ENCODE measurements at places on chromosomes 16 and 17. TPM values are rescaled to one million over a fixed set of nuclear protein-coding genes. Genes with fewer than 3 reads are reported as not detected.

DNA sequence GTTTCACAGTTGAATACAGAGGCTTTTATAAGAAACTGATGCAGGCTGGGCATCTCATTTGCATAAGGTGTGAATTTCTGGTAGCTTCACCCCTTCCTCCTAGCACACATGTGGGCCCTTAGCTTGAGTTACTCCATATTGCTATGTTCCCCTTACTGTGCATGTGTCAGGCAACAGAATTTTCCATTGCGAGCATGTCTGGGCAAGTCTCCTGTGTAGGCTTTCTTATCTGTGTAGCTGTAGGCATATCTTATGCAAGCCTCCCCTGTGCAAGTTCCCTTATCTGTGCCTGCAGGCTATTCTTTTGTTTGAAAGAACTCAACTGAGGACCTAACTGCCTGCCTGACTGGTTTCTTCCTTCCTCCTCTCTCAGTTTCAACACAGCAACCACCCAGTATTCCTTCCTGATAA, 597.4 kb upstream of the CDH5 start:
- no peak for DNase-seq

GRCh38 chr16:29663016-29663806, at the start of gene SPN:
SPN (plus strand) TSS chr16:29663247; CDS start chr16:29663729, 482 bp downstream.
- DNase-seq: no peak

The TBX6 gene
- total RNA-seq: 0.58 TPM

DNA sequence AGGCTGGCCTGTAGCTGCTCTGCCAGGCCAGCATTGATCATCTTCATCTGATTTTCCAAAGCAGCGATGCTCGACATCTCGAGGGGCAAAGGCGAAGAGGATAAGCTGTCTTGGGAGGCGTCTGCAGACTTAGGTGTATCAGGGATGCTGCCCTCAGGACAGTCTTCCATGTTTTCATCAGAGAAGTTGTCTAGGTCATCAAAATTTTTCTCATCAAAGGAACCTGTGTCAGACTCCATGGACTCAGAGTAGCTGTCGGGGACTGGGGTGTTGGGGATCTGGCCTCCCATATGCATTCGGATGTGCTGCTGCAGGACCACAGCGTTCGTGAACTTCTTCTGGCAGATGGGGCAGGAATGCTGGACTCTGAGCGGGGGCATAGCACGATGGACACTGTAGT, 11.5 kb downstream of the SALL1 start:
- no peak for DNase-seq

DNA sequence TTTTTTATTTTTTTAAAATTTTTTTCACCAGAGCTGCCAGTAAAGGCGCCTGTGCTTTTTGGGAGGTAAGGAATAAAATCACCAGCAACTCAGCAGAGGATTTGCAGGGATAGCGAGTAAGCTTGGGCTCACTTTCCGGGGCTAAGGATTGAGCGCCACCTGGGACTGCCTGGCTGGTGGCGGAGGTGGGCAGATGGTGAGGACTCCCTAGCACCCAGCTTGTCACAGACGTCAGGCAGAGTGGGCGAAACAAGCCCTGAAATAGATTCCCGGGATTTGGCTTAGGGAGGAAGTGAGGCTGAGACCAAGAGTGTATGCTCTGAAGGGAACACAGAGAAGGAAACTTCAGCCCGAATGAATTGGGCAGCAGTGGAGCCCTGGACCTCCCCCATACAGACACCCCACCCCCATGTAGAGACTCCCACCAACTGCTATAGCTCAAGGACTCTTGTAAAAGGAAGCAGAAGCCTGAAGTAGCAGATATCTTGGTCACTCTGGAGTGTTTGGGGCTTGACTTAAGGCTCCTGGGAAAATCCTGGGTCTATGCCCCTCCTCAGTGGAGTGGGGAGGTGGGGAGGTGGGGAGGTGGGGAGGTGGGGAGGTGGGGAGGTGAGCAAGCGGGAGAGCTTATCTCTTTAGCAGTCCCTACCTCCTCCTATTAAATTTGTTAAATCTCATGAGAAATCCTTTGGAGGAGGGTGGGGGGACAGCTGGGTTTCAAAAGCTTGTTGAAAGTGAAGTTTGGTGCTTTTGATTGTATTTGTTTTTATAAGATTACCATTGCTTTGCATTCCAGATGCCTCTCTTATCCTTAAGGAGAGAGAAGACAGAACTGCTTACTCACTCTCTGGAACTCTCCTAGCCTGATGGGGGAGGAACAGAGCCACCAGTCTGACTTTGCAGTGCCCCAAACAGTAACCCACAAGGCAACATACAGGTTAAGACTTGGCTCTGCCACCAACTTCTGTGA, 8.2 kb downstream of the ARL4D start:
- no peak for DNase-seq

The NOD2 gene
- total RNA-seq: 0.23 TPM

DNA sequence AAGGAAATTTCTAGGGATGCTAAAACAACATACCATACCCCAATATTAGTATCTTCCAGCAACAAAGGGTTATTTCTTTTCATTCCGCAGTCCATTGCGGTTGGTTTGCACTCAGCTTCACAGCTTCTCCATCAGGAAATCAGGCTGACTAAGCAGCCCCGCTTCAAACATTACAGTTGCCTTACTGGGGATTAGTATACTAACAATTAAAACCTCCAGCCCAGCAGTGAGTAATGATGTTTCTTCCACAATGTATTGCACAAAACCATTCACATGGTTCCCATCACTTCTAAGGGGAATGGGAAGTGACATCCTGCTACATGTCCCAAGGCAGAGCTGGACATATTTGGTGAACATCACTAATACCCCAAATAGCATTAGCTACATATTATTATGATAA, 1384.9 kb downstream of the CDH8 start:
- no peak for DNase-seq

The KRTAP4-7 gene
- not detected for total RNA-seq

DNA sequence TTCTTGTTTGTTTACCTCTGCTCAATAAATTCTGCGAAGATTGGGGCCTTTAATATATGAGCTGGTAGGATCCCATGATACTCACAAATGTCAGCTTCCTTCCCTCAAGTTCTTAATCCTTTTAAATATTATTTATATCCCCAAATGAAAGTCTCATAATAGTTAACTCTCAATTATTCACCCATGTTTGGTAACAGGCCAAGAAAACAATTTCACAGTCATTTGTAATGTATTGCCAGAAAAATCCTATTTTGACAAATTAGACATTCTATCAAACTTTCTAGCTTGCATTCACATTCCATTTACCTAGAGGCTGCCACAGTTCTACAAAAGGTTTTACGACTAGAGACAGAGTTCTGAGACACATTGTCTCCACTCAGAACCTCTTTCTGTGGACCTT, 441.2 kb downstream of the UTP18 start:
- DNase-seq: no peak

The SLC47A2 gene
- not detected for total RNA-seq

- no peak for DNase-seq
These were observed 23.5 kb downstream of the NUP93 start for GRCh38 chr16:56753410-56753809.

The TMC7 gene
- total RNA-seq: 2.7 TPM

DNA sequence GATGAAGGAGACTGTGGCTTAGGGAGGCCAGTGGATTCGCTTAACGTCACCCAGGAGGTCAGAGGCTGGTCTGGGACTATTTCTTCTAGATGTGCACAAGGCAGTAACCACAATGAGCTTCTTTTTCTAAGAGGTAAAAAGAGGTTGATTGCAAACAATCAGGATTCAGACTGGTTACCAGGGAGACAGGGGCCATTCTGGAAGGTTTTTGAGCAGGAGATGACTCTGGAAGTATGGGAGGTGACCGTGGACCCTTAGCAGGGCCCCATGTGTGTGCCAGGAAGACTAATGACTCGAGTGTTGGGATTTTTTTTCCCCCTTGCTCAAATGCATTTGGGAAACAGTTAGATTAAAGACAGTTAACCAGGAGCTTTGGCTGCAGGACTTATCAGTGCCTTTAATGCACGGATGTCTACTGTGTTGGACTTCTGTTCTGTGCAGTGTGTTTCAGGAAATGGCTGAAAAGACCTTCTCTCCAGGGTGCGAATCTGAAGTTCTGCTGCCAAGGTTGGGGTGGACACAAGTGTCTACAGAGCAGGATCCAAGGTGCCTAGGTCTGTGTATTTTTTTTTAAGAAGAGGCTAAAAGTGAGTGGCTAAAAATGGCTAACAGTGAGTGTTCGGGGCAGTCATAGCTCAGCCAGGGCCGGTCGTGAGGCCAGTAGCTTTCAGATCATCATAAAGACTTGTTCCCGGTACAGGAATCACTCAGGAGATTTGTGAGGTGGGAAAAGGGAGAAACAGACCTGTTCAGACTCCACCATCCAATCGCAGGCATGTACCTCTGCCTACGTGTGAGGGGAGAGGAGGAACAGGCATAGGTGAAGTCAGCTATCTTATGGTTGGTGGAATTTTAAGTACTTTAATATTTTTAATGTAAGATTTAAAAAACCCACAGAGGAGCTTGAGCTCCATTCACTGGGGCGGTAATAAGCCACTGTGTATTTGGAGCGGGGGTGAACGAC, 82.3 kb upstream of the CIBAR2 start:
- DNase-seq: no peak

- DNase-seq: no peak
These were observed 114.0 kb upstream of the SDK2 start for GRCh38 chr17:73758245-73758644.

The HP gene
- not detected for total RNA-seq

The GJD3 gene
- total RNA-seq: 3.6 TPM

DNA sequence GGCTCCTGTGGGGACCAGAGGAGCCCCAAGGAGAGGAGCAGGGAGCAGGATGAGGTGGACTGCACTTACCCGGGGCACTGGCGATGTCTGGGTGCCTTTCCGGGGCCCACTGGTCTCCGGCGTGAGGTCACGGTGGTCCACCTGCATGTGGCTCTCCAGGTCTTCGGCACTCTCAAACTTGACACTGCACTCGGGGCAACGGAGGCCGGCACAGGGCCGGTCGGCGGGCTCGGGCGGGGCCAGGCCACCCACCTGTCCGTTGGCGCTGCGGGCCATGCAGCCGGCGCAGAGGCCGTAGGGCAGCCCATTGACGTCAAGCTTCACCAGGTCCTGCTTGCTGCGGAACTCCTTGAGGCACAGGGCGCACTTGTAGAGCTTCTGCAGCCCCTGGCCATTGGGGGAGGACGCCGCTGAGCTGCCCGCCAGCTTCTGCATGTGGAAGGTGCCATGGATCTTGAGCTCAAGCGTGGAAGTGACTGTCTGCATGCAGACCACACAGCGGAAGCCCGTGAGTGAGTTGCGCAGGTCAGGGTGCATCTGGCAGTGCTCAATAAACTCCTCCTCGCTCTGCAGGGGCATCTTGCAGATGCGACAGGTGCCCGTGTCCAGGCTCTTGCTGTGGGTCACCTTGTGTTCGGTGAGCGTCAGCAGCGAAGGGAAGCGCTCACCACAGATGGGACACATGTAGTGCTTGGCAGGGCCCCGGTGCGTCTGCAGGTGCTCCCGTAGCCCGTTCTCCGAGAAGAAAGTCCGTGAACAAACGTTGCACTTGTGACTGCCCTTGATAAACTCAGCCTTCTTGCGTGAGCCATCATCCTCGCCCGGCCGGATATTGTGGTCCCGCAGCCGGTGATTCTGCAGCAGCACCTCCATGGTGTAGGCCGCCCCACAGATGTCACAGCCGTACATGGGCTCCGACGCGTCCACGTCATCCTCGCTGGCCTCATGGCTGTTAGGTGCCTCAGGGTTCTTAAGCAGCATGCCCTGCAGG, 220.0 kb downstream of the ZNF423 start:
- DNase-seq: no peak

The TTLL6 gene
- not detected for total RNA-seq

- no peak for DNase-seq
These were observed 1.9 kb downstream of the CCR10 start for GRCh38 chr17:42679492-42680330.

The UBTF gene
- 58.7 TPM for total RNA-seq

GRCh38 chr16:57039148-57039812, 49.9 kb downstream of the NLRC5 start:
- DNase-seq: no peak

DNA sequence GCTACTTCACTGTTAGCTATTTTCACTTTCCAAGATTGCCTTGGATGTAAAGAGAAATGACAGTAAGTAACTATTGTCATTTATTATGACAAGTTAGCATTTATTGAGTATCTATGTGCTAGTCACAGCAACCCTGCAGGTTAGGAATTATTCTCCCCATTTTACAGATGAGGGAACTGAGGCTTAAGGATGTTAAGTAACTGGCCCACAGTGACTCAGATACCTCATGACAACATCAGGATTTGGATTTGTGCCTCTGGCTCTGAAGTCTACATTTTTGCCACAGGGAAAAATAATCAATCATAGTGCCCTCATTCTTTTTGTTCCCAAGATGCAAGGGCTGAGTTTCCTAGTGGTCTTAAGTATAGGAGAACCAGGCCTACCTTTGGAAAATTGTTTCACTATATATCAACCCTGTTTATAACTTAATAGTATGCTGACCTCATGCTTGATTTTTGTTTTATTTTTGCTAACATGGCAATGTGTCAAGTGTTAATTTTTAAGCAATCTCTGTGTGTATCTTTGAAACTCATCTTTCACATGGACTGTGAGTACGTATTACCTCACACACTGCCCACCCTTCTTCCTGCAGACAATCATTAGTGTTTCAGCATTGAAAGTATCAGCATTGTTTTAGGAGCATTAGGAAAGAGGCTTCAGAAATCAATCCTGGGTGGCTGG, 105.0 kb downstream of the TANGO6 start:
- DNase-seq: no peak

The IKZF3 gene
- not detected for total RNA-seq

The GPR179 gene
- not detected for total RNA-seq

The CYBA gene
- total RNA-seq: 363 TPM

The KRT24 gene
- not detected for total RNA-seq

- no peak for DNase-seq
These were observed 11.1 kb downstream of the USP36 start for GRCh38 chr17:78829477-78829876.

GRCh38 chr16:20175358-20175757, 101.7 kb upstream of the GPR139 start:
- no peak for DNase-seq

The TELO2 gene
- 17.3 TPM for total RNA-seq

DNA sequence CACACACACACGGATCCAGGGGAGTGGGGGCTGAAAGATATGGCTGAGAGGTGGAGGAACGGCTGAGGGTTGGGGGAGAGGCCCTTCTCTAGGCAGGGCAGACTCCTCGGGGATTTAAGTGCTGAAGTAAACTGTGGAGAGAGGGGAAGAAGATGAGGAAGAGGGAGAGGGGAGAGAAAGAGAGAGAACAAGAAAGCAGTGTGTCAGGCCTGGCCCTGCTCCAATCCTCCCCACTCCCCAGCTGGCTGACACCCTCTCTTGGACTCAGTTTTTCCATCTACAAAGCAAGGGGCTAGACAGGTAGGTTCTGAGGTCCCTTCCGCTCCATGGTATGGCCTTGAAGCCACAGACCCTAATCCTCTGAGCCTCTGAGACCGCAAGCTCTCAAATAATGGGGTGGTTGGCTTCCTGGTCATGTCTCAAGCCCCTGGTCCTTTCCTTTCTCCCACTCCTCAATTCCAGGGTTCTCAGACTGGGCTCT, 2.0 kb downstream of the VAMP2 start:
- no peak for DNase-seq
